ENCODE measurements at places on chromosomes 11 and 22. TPM values are rescaled to one million over a fixed set of nuclear protein-coding genes. Genes with fewer than 3 reads are reported as not detected.

DNA sequence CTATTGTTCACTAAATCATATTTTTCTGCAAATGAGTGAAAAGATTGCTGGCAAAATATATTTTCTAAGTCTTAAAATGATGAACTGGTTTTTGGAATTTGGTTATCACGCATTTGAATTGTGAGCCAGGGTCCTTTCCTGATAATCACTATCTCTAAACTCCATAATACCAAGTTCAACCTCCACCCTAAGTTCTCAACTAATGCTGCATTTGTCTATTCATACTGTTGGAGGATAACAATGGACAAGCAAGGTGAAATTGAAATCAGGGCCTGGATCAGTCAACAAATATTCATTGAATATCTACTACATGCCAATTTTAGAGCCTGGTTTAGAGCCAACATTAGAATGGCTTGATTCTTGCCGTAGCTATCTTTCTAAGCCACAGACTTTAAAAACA is 4.7 kb upstream of the PCF11 start:
- no peak overlapping the region for H3K27ac ChIP-seq
- H3K4me3 ChIP-seq, result no peak overlapping the region
- peaks cover 3% of the 10 kb centered on the region for H3K36me3 ChIP-seq
- peaks cover 4% of the 10 kb centered on the region for H3K27me3 ChIP-seq
- H3K4me1 ChIP-seq, result no peaks in the 10 kb centered on the region

DNA sequence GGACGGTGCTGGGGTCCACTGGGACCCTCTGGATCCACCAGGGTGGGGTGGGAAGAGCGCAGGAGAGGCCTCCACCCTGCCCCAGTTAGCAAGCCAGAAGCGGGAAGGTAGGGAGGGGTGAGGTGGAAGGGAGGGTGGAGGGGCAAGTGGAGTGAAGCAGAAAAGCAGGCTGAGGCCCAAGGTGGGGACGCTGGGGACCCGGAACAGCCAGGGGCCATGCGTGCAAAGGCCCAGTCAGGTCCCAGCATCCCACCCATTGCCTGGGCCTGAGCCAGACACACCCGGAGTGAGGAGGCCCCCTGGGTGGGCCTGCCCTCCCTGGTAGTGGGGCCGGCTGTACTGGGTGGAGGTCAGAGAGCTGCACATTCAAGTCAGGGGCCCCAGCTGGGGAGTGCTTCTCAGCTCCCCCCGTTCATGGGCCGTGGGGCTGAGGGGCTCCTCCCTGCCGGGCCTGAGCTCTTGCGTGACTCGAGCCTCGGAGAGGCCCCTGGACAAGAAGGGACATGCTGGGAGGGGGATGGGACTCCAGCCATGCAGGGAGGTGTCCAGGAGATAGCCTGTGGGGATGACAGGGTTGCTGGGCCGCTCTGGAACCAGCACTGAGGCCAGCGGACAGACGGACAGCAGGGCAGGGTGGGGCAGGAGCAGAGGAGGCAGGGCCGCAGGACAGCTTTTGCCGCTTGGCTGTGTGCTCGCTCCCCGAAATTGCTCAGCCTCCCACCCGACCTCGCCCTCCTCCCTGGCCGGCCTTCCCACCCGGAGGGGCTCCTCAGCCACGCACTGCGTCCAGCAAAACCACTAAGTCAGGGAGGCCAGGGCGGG is 7.7 kb downstream of the TNNT3 start:
- peak overlapping the region; percentile 82 for H3K27ac ChIP-seq
- peak overlapping the region; percentile 59 for H3K4me3 ChIP-seq
- H3K27me3 ChIP-seq, result no peaks in the 10 kb centered on the region
- peaks cover 29% of the 10 kb centered on the region for H3K4me1 ChIP-seq
- no peak for DNase-seq
- H3K36me3 ChIP-seq, result no peaks in the 10 kb centered on the region

- H3K27ac ChIP-seq, result no peak overlapping the region
- no peaks in the 10 kb centered on the region for H3K27me3 ChIP-seq
- H3K4me3 ChIP-seq, result no peak overlapping the region
Measured at GRCh38 chr11:134207538-134208239, 16.1 kb downstream of the NCAPD3 start.

GRCh38 chr11:21602699-21603098 is 590.2 kb upstream of the ANO5 start:
- H3K36me3 ChIP-seq, result no peaks in the 10 kb centered on the region
- no peak for DNase-seq
- no peaks in the 10 kb centered on the region for H3K4me1 ChIP-seq
- H3K27ac ChIP-seq, result no peak overlapping the region

DNA sequence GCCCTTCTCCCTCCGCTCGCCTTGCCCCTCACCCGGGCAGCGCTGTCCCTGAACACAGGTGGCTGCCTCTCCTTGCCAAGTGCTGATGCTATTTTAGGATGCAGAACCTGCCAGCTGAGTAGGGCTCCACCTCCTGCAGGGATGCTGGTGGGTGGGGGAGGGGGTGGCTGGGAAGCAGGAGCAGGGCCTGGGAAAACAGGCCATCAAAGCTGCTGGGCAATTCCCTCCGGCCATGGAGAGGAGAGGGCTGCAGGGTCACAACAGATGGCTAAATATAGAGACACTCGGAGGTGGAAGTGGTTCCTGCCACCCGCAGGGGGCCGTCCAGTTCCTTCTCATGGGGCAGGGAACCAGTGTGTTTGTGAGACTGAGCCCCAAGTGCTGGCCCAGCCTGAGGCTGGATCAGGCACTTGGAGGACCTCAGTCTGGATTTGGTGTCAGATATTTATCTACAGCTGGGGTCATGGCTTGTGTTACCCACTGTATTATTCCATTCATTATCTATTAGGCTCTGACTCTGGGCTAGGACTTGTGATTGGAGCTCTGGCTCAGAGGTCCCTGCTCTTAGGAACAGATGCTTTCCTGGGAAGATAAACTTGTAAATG is 59.6 kb downstream of the LRRC32 start:
- H3K4me1 ChIP-seq, result peaks cover 7% of the 10 kb centered on the region
- H3K27me3 ChIP-seq, result no peaks in the 10 kb centered on the region
- no peak overlapping the region for H3K27ac ChIP-seq
- no peak overlapping the region for H3K4me3 ChIP-seq
- H3K36me3 ChIP-seq, result peaks cover 3% of the 10 kb centered on the region

- DNase-seq, result no peak
- no peaks in the 10 kb centered on the region for H3K27me3 ChIP-seq
- no peak overlapping the region for H3K4me3 ChIP-seq
- no peak overlapping the region for H3K27ac ChIP-seq
- H3K4me1 ChIP-seq, result peaks cover 2% of the 10 kb centered on the region
- H3K36me3 ChIP-seq, result peaks cover 18% of the 10 kb centered on the region
Measured at GRCh38 chr22:25373961-25374360, 154.5 kb downstream of the CRYBB2 start.

GRCh38 chr11:77580712-77581337 is 8.9 kb upstream of the AQP11 start:
- no peaks in the 10 kb centered on the region for H3K27me3 ChIP-seq
- no peak for DNase-seq
- no peak overlapping the region for H3K4me3 ChIP-seq
- no peaks in the 10 kb centered on the region for H3K4me1 ChIP-seq

- H3K27me3 ChIP-seq, result no peaks in the 10 kb centered on the region
- H3K4me3 ChIP-seq, result no peak overlapping the region
- no peak for DNase-seq
- peak overlapping the region; percentile 29 for H3K27ac ChIP-seq
- H3K4me1 ChIP-seq, result peaks cover 11% of the 10 kb centered on the region
Measured at GRCh38 chr11:47466701-47467250, 17.8 kb upstream of the RAPSN start.

DNA sequence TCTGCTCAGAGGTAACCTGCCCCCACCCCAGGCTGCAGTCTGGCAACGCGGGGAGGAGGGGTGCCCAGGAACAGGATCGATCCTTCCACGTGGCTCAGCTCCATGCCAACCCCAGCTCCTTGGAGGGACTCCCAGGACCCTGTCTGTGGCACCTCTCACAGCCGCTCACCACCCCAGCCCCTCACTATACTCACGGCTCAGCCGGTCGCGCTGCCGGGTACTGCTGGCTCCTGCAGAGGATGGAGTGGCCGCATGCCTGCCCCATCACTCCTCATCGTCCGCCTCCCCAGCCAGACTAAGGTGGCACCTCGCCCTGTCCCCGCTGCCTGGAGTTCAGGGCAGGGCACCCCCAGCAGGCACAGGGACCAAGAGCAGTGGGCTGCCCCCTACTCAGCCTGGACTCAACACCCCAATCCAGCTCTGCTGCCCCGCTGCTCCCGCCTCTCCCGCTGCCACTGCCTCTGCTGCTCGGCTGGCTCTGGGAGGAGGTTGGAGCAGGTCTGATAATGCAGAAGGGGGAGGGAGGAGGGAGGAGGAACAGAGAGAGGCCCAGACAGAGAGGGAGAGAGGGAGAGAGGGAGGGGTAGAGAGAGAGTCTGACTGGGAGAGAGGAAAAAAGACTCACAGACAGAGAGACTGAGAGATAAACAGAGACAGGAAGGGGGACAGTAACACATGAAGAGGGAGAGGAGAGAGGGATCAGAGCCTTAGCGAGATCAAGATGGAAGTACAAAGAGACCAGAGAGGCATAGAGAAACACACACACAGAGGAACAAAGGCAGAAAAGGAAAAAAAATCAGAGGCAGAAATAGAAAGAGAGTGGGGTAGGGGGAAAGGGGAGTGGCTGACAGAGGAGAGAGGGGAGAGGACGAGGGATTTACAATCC is at the start of gene PDE2A:
Gene PDE2A, minus strand, starts transcription at position 480 of the 886 bp plus-strand sequence. Its CDS starts 215 bp downstream, at position 265.
- no peak for DNase-seq
- H3K36me3 ChIP-seq, result no peaks in the 10 kb centered on the region
- no peak within 1 kb of the TSS for H3K4me3 ChIP-seq
- H3K27me3 ChIP-seq, result peaks cover 86% of the 10 kb centered on the region
- peak within 1 kb of the TSS; percentile 15 for H3K27ac ChIP-seq

DNA sequence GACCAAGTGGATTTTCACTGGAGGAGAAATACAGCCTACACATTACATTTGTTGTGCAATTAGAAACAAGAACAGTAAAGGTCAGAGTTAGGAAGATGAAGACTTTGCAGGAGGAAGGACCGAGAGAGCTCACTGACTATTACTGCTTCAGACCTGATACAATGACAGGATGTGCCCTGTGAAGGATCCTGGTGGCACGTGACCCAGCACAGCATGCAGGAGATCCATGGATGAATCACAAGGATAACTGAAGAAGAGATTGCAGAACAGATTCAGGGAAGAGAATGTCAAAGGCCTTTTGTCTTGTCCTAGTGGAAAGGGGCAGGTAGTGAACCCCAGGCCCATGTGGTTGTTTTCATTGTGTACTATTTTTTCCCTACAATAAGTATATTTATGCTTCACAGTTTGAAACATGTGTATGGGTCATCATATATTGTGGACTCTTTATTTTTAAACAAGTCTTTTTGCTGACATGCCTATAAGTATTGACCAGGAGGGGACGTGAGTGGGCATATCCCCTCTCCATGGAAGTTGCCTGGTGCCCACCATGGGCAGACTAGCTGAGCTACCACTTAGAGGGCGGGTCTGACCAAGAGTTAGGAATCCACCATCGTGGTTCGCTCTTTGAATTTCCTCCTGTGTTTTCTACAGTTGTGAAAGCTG is 44.3 kb downstream of the RASSF10 start:
- DNase-seq, result no peak
- H3K36me3 ChIP-seq, result peaks cover 4% of the 10 kb centered on the region
- no peak overlapping the region for H3K27ac ChIP-seq

DNA sequence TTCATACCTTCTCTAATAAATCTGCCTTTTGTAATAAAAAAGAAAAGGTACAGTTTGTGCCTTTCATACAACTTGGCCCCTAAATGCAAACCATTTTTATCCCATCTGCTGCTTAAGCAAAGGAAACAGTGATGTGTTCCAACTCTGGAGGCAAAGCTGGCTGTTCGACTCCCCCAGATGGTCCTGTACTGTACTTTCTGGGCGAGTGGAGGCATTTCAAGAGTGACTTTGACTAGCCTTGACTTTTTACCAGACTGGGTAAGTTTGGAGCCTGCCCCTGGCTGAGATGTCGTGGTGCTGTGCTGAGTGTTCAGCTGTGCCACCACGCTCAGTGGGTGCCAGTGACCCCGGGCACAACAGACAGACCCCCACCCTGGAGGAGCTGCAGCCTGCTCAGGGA is 10.2 kb downstream of the MICALL1 start:
- H3K4me3 ChIP-seq, result no peak overlapping the region
- no peak for DNase-seq
- H3K27me3 ChIP-seq, result no peaks in the 10 kb centered on the region
- H3K27ac ChIP-seq, result no peak overlapping the region
- peaks cover 5% of the 10 kb centered on the region for H3K4me1 ChIP-seq

DNA sequence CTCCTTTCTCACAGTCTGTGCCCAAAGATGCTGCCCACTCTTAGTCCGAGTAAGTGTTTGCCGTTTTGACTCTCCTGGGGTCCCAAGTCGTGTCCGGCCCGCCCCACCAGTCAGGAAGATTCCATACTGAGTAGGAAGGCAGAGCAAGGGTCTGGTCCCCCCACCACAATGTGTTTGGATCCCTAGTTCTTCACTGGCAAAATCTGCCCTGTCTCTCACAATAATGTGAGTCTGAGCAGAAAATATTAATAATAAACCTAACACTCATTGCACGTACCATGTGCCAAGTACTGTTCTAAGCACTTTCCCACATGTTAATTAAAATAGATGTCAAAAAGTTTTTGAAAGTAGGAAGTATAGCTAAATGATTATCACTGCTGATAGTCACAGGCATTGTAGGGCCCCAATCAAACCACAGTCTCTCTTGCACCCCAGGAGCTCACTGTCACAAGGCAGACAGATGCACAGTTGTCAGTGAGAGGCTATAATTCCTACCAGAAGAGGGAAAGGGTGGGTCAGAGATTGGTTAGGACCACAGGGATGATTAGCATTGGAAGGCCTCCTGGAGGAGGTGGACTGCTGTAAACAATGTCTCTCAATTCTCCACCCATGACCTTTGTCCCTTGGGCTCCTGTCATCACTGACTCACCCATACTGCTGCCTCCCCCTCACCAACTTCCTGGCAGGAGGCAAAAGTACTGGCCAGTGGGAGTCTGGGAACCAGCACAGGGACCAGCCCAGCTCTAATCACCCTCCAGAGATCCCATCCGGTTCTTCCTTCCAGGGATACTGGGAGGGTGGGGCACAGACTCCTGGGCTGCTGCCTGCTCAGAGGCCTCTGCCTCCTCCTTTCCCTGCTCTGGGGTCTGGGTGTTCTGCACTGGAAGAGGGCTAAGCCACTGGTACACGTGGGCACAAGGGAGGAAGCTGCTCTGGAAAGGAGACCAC is 1.0 kb upstream of the POLD4 start:
- H3K4me1 ChIP-seq, result peaks cover 30% of the 10 kb centered on the region
- peak overlapping the region; percentile 94 for H3K4me3 ChIP-seq
- H3K27me3 ChIP-seq, result no peaks in the 10 kb centered on the region

The C11orf16 gene
- not detected for total RNA-seq

The PRRG4 gene
- total RNA-seq, result 6.0 TPM

The SYTL2 gene
- total RNA-seq, result 42.4 TPM

The KCNA4 gene
- 2.1 TPM for total RNA-seq
